SK-N-SH treated with all-trans-retinoic acid at 6 μM for 48 hours (cell line): ENCODE measurements at places on chromosomes 5 and 9.

- ATAC-seq, result peak; percentile 73
These were observed 38.0 kb upstream of the OSMR start for GRCh38 chr5:38807570-38808483.

GRCh38 chr9:31321256-31321655 is 1063.2 kb upstream of the ACO1 start:
- ATAC-seq, result no peak

GRCh38 chr5:141084487-141084989 is 9.9 kb upstream of the PCDHB2 start:
- peak; percentile 100 for ATAC-seq

DNA sequence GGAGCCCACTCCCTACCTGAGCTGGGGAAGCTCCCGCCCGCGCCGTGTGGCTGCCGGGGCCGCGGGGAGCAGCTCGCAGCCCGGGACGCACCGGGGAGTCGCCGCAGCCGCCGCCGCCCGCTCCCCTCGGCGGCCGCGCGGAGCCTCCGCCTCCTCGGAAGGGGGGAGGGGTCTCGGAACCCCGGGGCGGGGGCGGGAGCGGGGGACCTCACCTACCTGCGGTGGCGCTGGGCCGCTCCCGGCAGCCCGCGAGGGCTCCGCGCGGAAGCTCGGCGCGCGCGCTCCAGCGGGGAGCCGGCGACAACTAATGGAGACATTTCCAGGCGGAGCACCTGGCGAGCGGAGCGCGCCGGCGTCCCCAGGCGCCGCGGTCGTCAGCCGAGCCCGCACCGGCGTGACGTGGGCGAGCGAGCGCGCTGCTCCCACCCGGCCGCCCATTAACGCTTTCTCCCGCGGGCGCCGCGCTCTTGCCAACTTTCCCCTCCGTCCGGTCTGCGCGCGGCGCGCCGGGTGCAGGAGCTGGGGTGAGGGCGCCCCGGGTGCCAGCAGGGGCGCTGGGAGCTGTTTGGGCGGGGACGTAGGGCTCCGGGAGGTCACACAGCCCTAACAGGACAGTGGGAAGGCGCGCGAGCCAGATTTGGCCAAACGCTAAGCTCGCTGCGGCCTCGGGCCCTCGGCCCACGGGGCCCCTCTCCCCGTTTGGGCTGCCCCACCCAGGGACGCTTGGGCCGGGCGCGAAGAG is 4.3 kb upstream of the IRX4 start:
- no peak for ATAC-seq

- peak; percentile 79 for ATAC-seq
These were observed 58.9 kb upstream of the CNTLN start for GRCh38 chr9:17075758-17076485.

DNA sequence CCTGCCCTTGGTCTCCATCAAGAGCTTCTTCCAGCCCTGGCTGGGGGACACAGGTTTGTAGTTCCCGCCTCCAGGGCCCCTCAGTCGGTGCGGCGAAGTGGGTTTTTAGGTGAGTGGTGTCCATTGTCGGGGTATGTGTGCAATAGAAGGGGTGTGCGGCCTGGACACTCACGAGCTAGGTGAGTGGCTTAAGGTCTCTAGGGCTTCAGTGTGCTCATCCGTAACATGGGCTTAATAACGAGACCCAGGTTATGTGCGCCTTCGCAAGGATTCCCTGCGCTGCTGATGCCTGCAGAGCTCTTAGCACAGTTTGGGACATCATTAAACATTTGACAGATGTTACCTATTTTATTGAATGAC is 656 bp downstream of the CEP78 start:
- ATAC-seq, result peak; percentile 47

- ATAC-seq, result peak; percentile 59
These were observed at the start of gene PHF2 for GRCh38 chr9:93576258-93577077. Gene PHF2 (plus strand): TSS chr9:93576584. CDS start chr9:93576774, 190 bp downstream.

DNA sequence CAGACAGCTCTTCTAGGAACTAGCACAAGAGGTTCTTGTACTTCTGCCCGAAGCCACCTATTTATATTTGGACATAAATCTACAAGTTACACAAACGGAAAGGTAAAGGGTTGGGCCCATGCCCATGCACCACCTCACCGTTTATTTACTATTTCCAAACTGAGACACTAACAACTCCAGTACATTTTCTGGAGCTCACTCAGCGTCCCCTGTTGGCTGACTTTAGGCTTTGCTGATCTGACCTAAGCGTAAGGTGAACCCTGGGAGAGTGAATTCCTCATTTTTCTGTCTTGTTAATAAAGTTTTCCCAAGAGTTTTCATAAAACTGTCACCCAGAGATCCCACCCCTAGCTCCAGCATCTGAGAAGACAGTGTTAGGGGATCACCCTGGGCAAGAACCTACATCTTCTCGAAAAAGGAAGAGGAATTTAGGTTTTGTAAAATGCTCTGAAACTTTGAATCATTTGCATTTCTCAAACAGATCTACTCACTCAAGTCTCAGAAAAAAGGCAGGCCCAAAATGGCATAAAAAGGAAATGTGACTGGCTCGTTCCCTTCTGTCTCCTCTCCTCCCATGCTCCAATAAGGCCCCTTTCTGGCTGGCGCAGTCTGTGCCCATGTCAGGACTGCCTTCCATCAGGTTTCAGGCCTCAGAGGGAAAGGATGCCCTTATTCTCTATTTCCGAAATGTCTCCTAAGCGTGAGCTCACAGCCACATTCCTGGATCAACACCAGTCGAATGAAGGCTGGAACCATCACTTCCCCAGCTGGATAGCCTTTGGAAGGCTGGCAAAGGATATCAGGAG is 201.3 kb downstream of the FANCC start:
- no peak for ATAC-seq

GRCh38 chr9:135512241-135512603 is 9.0 kb upstream of the LCN1 start:
- ATAC-seq, result no peak

- ATAC-seq, result no peak
These were observed 94.7 kb upstream of the ANKRD55 start for GRCh38 chr5:56327809-56328208.

- ATAC-seq, result no peak
These were observed 71.3 kb upstream of the IFNE start for GRCh38 chr9:21553441-21553840.

- ATAC-seq, result no peak
These were observed 242.1 kb downstream of the HSPA4 start for GRCh38 chr5:133293960-133294359.

DNA sequence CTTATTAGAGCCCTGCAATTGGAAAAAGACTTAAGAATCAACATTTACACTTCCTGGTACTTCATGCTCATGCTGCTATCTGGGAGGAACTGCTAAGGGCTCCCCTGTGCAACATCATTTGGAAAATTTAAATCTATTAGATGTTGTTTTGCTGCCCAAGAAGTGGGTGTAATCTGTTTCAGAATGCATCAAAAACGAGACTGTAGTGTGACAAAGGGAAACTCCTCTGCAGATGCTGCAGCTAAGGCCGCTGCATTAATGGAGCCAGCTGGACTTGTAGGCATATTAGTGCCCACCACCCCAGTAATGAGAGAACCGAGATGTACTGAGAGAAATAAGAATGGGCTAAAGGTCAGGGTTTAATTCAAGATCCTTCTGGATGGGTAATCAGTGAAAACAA is 11.1 kb upstream of the PAIP1 start:
- ATAC-seq, result no peak

GRCh38 chr5:20514145-20514544 is 526.1 kb upstream of the CDH18 start:
- ATAC-seq, result no peak

GRCh38 chr5:43571237-43571636 is 14.4 kb upstream of the PAIP1 start:
- ATAC-seq, result no peak

DNA sequence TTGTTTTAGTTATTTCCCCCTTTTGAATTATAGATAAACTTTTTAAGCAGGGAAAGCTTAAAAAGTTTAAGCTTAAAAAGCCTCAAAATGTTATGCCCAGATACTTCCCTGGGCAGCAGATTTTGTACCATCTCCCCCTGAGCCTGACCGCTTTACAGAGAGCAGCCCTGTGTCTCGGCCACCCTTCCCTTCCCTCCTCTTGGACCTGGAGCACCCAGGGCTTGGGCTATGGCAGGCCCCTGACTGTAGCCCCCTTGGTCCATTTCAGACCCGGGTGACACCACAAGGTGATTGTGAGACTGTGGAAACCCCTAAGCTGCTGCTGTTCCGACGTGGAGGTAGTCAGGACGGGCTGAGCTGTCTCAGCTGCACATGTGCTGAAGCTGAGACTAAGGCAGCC is 97.7 kb downstream of the RALGPS1 start:
- no peak for ATAC-seq

DNA sequence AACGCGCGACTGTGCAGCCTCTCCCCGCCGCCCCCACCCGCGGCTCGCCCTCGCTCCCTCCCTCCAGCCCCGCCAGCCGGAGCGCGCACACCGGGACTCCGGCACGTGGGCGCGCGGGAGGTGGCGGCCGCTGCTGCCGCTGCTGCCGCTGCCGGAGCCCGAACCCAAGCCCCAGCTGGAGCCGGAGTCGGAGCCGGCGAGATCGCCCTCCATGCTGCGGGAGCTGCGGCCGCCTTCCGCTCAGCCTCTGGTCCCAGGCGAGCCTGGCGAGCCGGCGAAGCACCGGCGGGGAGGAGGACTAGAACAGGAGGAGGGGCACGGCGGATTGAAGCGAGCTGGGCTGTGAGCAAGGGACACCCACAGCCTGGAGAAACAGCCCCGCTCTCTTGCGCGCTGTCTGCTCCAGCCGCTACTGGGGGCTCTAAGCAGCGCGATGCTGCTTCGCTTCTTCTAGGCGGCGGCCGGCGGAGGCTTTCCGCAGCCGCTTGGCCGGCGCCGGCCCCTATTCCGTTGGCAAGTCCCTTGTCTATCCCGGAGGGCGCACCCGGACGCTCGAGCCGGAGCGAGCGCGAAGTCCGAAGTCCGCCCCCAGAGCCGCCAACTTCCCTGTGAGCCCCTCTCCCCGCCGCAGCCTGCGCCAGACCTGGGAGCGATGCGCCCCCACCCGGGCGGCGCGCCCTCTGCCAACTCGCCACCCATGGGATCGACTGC is 598.7 kb upstream of the SGCD start:
- peak; percentile 48; the same call in 2 of the 3 replicates for ATAC-seq

DNA sequence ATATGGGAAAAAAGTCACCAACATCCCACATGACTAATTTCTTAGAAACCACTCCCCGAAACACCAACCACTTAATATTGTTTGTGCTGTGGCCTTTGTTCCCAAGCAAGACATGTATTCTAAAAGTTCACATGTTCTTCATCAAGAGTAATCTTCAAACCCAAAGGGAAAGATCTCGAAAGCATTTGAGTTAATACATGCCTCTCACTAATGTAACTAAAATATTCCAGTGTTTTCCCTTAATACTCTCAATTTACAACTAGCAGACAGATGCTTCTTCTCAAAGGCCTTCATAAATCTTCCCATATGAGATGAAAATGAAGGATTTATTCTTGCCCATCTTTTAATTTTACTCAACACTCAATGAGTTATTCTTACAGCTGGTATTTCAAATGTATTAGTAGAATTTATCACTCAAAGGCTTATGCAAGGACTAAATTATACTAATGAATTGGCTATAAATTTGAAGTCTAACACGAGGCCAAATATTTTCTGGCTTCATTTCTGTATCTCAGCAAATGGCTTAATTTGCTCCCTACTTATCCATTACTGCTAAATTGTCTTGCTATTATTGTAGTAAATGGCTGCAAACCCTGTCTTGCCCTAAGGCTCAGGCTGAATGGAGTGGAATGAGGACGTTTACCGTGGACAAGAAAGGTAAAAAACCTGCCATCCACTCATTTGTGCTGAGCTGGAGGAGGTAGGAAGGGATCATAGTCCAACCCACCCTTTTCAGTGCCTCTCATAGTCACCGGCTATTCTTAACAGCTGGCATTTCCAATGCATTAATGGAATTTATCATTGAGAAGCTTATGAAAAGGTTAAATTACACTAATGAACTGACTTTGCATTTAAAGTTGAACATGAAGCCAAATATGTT is 474.4 kb downstream of the RASEF start:
- no peak for ATAC-seq

DNA sequence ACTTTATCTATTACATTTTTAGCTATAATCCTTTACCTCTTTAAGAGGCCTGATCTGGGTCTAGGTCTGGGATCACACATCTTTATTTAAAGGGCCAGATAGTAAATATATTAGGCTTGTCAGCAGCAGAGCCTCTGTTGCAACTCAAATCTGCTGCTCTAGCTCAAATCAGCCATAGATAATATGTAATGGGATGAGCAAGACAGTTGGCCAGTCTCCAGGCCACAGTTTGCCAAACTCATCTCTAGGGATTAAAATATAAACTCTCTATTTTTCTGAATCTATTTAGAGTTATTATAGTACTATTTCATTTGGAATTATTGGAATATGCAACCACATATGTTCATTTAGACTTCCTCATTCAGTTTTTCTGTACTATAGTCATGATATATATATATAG is 115.9 kb upstream of the MINAR2 start:
- ATAC-seq, result no peak

DNA sequence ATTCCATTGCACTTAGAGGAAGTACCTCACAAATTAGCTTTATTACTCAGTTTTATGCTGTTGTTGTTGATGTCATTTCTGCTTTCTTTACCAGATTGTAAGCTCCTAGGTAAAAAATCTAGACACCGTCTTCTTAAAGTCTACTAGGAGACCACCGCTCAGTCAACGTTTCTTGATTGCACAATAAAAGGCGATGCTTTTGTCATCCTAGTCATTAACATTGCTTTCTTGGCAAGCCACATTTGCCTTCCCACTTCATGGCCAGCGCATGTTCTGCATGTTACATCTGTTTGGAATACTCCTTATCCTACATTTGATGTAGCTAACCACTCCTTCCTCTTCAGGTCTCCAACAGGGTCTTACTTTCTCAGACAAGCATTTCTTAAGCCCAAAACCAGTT is 464.0 kb upstream of the TUSC1 start:
- no peak for ATAC-seq

DNA sequence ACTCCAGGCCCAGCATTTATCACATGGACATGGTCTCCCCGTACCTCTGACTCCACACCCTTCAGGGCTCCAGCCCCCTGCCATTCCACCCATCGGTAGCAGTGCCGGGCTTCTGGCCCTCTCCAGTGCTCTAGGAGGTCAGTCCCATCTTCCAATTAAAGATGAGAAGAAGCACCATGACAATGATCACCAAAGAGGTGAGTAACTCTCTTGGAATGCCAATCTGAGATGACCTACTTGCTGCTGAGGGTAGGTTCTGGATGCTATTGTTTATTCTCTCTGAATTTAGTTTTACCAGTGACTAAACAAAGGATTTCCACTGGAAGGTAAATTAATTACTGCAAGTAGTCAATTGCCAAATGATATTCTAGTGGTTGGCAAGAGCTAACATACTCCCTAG is 80.8 kb downstream of the TLE4 start:
- ATAC-seq, result peak; percentile 58

GRCh38 chr5:6875376-6875775 is 162.1 kb downstream of the TENT4A start:
- ATAC-seq, result no peak

DNA sequence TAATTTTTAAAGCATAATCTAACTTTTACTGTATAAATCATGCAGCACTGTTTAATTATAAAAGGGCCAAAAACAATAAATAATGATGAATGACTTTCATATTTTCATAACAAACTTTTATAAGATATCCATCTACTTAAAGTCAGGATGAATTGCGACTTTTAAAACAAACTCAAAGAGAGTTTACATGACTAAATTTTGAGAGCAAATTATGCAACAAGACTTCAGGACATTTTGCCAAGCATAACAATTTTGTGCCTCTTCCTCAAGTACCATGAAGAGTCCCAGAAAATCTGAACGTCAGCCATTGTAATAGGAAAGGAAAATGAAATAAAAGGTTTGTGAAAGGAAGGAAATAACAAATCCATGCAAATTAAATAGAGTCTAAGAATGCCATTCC is 24.4 kb downstream of the ERAP1 start:
- no peak for ATAC-seq
